Smooth muscle cell of the coronary artery (primary cell): ENCODE measurements at places on chromosomes 2 and 18. TPM values are rescaled to one million over a fixed set of nuclear protein-coding genes. Genes with fewer than 3 reads are reported as not detected.

The SLC19A3 gene
- 0.23 and 2.1 TPM in 2 replicates for total RNA-seq

The NYAP2 gene
- not detected in 2 replicates for total RNA-seq

The IHH gene
- under 0.01 TPM in 1 of 2 replicates, not detected in the other for total RNA-seq

The SLC9A2 gene
- total RNA-seq: not detected in 2 replicates

The COLEC12 gene
- 49.6 and 58.5 TPM in 2 replicates for total RNA-seq

The DCC gene
- total RNA-seq: not detected in 2 replicates

The PSMA8 gene
- total RNA-seq: not detected in 2 replicates

The LIMS4 gene
- total RNA-seq: 1.4 and 11.9 TPM in 2 replicates

The SH2D6 gene
- 0.23 TPM in 1 of 2 replicates, not detected in the other for total RNA-seq

The SERPINB13 gene
- total RNA-seq: not detected in 2 replicates

The ELOA2 gene
- total RNA-seq: not detected in 2 replicates

The PNPT1 gene
- total RNA-seq: 24.0 and 26.8 TPM in 2 replicates

The PRKD3 gene
- total RNA-seq: 32.6 and 43.0 TPM in 2 replicates

The COX7A2L gene
- total RNA-seq: 118 and 199 TPM in 2 replicates

The DSEL gene
- 23.8 and 30.7 TPM in 2 replicates for total RNA-seq

The RAB17 gene
- 0.45 TPM in 1 of 2 replicates, not detected in the other for total RNA-seq

The IL36A gene
- not detected in 2 replicates for total RNA-seq

The PLEKHM3 gene
- 9.7 and 16.5 TPM in 2 replicates for total RNA-seq

The RMND5A gene
- total RNA-seq: 14.7 and 17.4 TPM in 2 replicates

The FNDC4 gene
- 15.9 and 31.8 TPM in 2 replicates for total RNA-seq

The THOC1 gene
- 22.9 and 31.4 TPM in 2 replicates for total RNA-seq

The USP40 gene
- 25.0 and 32.1 TPM in 2 replicates for total RNA-seq

The CHRNG gene
- total RNA-seq: not detected in 2 replicates

The B3GNT7 gene
- 0.75 TPM in 1 of 2 replicates, not detected in the other for total RNA-seq

The RND3 gene
- 287 and 474 TPM in 2 replicates for total RNA-seq

The ST8SIA5 gene
- total RNA-seq: under 0.01 TPM in 1 of 2 replicates, not detected in the other

The REG1B gene
- not detected in 2 replicates for total RNA-seq

The ATP6V1B1 gene
- total RNA-seq: 0.45 and 0.94 TPM in 2 replicates

The UXS1 gene
- 31.6 and 34.8 TPM in 2 replicates for total RNA-seq

The DES gene
- total RNA-seq: 0.15 and 11.8 TPM in 2 replicates

The CCBE1 gene
- total RNA-seq: 7.7 and 31.9 TPM in 2 replicates

The LINC00305 gene
- not detected in 2 replicates for total RNA-seq

The RBBP8 gene
- total RNA-seq: 6.2 and 10.8 TPM in 2 replicates

The KCNK3 gene
- total RNA-seq: 0.23 and 1.1 TPM in 2 replicates

The BCL11A gene
- 0.08 and 0.12 TPM in 2 replicates for total RNA-seq

The OR6B2 gene
- total RNA-seq: not detected in 2 replicates

The TMEM127 gene
- 12.4 and 13.9 TPM in 2 replicates for total RNA-seq

The KCNS3 gene
- 0.70 and 3.8 TPM in 2 replicates for total RNA-seq

The SLC25A52 gene
- not detected in 2 replicates for total RNA-seq

The UGT1A8 gene
- under 0.01 and 0.08 TPM in 2 replicates for total RNA-seq

The TRIM43 gene
- total RNA-seq: not detected in 2 replicates

The MYO5B gene
- 0.53 TPM in 1 of 2 replicates, not detected in the other for total RNA-seq

The POTEI gene
- not detected in 2 replicates for total RNA-seq

The LCT gene
- under 0.01 TPM in 1 of 2 replicates, not detected in the other for total RNA-seq

The CFC1 gene
- not detected in 2 replicates for total RNA-seq

The ADAM17 gene
- 43.4 and 74.4 TPM in 2 replicates for total RNA-seq

The RUFY4 gene
- total RNA-seq: 0.08 TPM in 1 of 2 replicates, not detected in the other

The LIMS3 gene
- total RNA-seq: 1.8 and 8.4 TPM in 2 replicates

The TEX44 gene
- not detected in 2 replicates for total RNA-seq
